ENCODE measurements at places on chromosomes 5 and 9.
A peak's percentile ranks its signal among the peaks of the same experiment; 100 is the strongest.

- no peak overlapping the region for H3K27ac ChIP-seq
- no peak overlapping the region for H3K4me3 ChIP-seq
- DNase-seq: no peak
- no peaks in the 10 kb centered on the region for H3K27me3 ChIP-seq
Measured at GRCh38 chr5:154206311-154206710, 15.8 kb downstream of the GALNT10 start.

DNA sequence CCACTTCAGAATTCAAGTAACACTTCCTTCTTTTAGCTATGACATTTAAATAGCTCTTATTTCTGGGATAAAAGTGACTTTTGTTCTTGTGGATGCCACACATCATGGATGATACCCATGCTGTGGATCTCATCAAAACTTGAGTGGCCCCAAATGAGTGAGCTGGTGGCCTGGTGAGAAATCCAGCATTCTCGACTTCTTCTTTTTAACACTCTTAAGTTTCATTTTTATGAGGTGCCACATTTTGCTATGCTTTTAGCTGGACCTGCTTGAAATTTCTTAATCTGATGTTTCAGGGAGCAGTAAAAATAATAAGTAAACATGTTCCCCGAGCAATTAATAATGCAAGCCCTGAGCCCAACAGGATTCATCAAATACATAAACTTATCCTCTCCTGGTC, 384.8 kb upstream of the MEF2C start:
- DNase-seq: no peak
- H3K27ac ChIP-seq: no peak overlapping the region
- H3K4me3 ChIP-seq: no peak overlapping the region
- H3K36me3 ChIP-seq: no peaks in the 10 kb centered on the region

GRCh38 chr5:153623751-153624450, 133.4 kb downstream of the GRIA1 start:
- H3K4me3 ChIP-seq: no peak overlapping the region
- no peaks in the 10 kb centered on the region for H3K36me3 ChIP-seq
- no peaks in the 10 kb centered on the region for H3K27me3 ChIP-seq
- H3K4me1 ChIP-seq: peaks cover 2% of the 10 kb centered on the region

DNA sequence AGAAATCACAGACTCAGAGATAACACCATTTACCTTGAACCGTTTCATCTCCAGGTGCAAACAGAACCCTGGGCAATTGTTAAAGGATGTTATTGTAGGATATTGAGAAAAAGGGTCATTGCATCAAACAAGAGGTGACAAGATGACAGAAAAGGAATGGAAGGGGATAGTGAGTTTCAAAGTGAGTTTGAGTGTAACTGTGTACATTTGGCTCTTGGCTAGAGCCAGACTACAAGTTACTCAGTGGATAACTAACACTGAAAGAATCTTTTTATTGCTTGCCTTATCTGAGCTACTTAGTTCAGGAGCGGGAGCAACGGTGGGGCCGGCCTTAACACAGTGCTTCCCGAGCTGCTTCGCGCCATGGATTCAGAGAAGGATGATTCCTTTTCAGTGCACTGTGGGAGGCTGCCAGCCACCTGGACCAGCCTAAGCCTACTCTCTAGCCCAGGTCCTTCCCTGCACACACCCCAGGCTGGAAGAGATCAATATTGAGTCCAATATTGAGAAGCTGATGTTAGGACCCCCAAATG, 193.4 kb downstream of the ATPSCKMT start:
- H3K27ac ChIP-seq: no peak overlapping the region
- H3K36me3 ChIP-seq: no peaks in the 10 kb centered on the region
- H3K4me1 ChIP-seq: no peaks in the 10 kb centered on the region

GRCh38 chr5:30156156-30156555, 1037.3 kb upstream of the CDH6 start:
- no peak overlapping the region for H3K4me3 ChIP-seq
- no peak overlapping the region for H3K27ac ChIP-seq
- no peaks in the 10 kb centered on the region for H3K36me3 ChIP-seq
- DNase-seq: no peak
- no peaks in the 10 kb centered on the region for H3K4me1 ChIP-seq

DNA sequence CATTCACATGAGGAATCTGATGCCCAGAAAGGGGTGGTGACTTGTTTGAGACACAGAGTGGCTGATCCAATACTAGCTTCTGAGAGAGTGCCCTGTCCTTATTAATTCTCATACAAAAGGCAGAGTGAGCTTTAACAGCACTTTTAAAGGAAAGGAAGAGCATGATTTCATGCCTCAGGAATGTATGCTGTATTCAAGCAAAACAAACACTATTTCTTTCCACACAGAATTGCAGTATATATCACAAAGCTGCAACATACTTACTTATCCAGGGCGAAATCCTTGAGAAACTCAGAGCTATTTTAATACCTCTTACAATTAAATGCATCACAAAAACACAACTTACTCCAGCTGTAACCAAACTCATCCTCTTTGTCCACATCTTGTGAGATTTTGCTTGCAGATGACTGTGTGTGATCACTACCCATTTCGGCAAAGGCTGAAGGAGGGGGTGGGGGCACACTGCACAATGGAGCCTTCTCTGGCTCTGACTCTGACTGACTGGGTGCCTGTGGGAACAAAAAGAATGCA, 139.8 kb downstream of the MPDZ start:
- H3K27ac ChIP-seq: no peak overlapping the region
- DNase-seq: no peak
- H3K4me1 ChIP-seq: peaks cover 8% of the 10 kb centered on the region
- H3K4me3 ChIP-seq: no peak overlapping the region

DNA sequence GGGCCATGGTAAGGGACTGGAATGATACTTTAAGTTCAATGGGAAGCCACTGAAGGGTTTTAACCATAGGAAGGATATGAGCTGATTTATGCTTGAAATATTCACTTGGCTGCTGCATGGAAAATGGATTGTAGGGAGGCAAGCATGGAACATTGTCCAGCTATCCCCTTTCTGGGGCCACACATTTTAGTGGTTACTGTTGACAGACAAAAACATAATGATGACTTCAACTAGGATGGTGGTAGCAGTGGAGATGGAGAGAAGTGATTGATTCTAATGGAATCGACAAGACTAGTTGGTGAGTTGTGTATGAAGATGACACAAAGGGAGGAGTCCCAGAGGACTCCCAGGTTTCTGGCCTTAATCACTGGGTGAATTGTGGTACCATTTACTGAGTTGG, 6.2 kb upstream of the FCHSD1 start:
- no peaks in the 10 kb centered on the region for H3K4me1 ChIP-seq
- no peak for DNase-seq
- H3K27me3 ChIP-seq: no peaks in the 10 kb centered on the region
- H3K27ac ChIP-seq: no peak overlapping the region
- peaks cover 2% of the 10 kb centered on the region for H3K36me3 ChIP-seq
- H3K4me3 ChIP-seq: no peak overlapping the region

- no peak overlapping the region for H3K27ac ChIP-seq
- H3K4me3 ChIP-seq: no peak overlapping the region
- H3K27me3 ChIP-seq: no peaks in the 10 kb centered on the region
- H3K36me3 ChIP-seq: no peaks in the 10 kb centered on the region
Measured at GRCh38 chr5:56429110-56429561, 196.0 kb upstream of the ANKRD55 start.

DNA sequence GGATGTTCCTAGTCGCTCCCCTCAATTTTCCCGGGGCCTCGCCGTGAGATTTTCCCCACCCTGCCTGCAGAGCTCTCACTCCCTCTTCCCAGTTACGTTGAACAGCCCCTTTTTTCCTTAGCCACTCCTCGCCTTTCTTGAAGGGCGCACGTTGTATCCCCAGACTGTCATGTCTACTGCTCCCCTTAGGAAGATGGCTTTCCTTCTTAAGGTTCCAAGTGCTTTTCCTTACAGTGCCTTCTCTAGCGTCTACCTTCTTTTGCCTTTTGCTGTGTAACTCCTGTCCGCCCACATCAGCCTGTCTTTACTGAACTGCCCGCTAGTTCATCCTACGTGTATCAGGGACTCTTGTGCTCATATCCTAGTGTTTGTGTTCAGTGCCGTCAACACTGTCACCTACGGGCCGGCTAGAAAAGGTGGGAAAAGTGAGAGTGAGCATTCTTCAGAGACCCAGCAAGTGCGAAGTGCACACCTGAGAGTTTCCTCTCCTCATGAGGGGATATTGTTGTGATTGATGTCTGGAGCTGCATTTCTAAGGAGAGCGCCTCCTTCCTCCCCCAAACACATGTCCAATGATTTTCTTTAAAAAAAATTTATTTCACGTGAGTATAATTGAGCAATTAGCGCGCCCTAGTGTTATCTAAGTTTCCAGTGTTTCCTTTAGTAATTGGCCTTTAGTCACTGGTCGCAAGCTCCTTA, 764 bp downstream of the CAMLG start:
- DNase-seq: peak; percentile 57
- H3K36me3 ChIP-seq: peaks cover 4% of the 10 kb centered on the region
- no peak overlapping the region for H3K27ac ChIP-seq
- H3K4me1 ChIP-seq: no peaks in the 10 kb centered on the region
- H3K27me3 ChIP-seq: no peaks in the 10 kb centered on the region

- no peaks in the 10 kb centered on the region for H3K4me1 ChIP-seq
- H3K27ac ChIP-seq: no peak overlapping the region
- H3K27me3 ChIP-seq: no peaks in the 10 kb centered on the region
- no peak for DNase-seq
- H3K4me3 ChIP-seq: no peak overlapping the region
Measured at GRCh38 chr5:62538017-62538942, 40.3 kb upstream of the LRRC70 start.

DNA sequence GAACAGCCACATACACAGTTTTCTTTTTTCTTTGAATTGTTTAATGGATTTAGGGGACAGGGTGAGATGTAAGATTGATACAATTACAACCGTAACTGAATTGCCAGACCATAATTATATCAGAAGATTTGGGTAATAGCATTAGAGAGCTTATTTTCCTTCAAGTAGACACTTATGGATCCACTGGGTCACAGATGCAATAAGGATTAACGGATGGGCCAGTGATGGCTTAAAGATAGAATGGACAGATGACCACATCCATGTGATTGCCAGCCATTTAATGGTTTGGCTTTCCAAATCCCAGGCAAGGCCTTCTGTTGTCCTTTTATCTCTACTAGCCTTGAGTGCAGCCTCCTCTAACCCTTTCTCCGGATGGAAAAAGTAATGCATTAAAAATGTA, 94.7 kb upstream of the NUDT12 start:
- H3K4me3 ChIP-seq: no peak overlapping the region
- H3K27ac ChIP-seq: no peak overlapping the region
- peaks cover 7% of the 10 kb centered on the region for H3K4me1 ChIP-seq
- H3K36me3 ChIP-seq: no peaks in the 10 kb centered on the region

GRCh38 chr5:55763746-55764420, 26.0 kb downstream of the DDX4 start:
- no peaks in the 10 kb centered on the region for H3K36me3 ChIP-seq
- no peaks in the 10 kb centered on the region for H3K27me3 ChIP-seq
- H3K4me1 ChIP-seq: no peaks in the 10 kb centered on the region
- no peak overlapping the region for H3K27ac ChIP-seq
- DNase-seq: no peak

- no peaks in the 10 kb centered on the region for H3K36me3 ChIP-seq
- no peak for DNase-seq
- no peaks in the 10 kb centered on the region for H3K27me3 ChIP-seq
- no peak overlapping the region for H3K4me3 ChIP-seq
Measured at GRCh38 chr5:27308153-27308552, 269.8 kb upstream of the CDH9 start.

DNA sequence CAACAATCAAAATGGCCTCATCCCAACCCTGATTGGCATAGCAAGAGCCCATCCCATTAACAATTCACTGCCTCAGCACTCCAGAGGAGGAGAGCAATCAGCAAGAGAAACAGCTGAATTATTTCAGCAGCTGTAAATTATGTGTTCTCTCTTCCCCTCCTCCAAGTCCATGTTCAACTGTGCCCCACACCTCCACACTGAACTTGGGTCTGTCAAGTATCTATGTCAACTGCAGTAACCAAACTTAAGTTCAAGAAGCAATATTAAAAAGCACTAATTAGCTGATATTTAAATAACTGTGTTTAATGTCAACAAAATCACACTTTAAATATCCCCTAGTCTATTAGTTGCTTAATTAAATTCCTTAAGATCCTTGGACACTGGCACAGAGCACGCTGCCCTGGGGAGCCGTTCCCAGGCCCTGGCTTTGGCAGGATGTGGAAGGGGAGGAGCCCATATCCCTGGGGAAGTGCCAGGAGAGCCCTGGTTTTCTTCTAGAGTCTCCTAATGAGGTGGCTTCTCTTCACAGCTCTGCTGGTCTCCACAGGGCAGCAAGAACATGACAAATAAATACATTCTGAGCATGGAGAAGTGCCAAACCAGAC, 50.6 kb downstream of the SIL1 start:
- H3K27me3 ChIP-seq: no peaks in the 10 kb centered on the region
- H3K27ac ChIP-seq: no peak overlapping the region
- no peaks in the 10 kb centered on the region for H3K36me3 ChIP-seq
- no peak overlapping the region for H3K4me3 ChIP-seq
- no peak for DNase-seq
- H3K4me1 ChIP-seq: peaks cover 4% of the 10 kb centered on the region

- no peak overlapping the region for H3K4me3 ChIP-seq
- H3K4me1 ChIP-seq: no peaks in the 10 kb centered on the region
- H3K36me3 ChIP-seq: no peaks in the 10 kb centered on the region
- DNase-seq: no peak
Measured at GRCh38 chr9:75397836-75398235, 309.5 kb downstream of the OSTF1 start.

DNA sequence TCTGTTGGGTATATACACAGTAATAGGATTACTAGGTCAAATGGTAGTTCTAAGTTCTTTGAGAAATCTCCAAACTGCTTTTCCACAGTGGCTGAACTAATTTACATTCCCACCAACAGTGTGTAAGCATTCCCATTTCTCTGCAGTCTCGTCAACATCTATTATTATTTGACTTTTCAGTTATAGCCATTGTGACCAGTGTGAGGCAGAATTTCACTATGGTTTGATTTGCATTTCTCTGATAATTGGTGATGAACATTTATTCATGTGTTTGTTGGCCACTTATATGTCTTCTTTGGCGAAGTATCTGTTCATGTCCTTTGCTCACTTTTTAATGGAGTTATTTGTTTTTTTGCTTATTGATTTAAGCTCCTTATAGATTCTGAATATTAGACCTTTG, 596.2 kb upstream of the DAB2 start:
- H3K27ac ChIP-seq: no peak overlapping the region
- H3K27me3 ChIP-seq: no peaks in the 10 kb centered on the region
- H3K36me3 ChIP-seq: no peaks in the 10 kb centered on the region
- no peak overlapping the region for H3K4me3 ChIP-seq
- no peaks in the 10 kb centered on the region for H3K4me1 ChIP-seq

Measured in H1 (cell line).